IPS-NIHi11 (cell line): ENCODE measurements at places on chromosomes 11 and 22.

DNA sequence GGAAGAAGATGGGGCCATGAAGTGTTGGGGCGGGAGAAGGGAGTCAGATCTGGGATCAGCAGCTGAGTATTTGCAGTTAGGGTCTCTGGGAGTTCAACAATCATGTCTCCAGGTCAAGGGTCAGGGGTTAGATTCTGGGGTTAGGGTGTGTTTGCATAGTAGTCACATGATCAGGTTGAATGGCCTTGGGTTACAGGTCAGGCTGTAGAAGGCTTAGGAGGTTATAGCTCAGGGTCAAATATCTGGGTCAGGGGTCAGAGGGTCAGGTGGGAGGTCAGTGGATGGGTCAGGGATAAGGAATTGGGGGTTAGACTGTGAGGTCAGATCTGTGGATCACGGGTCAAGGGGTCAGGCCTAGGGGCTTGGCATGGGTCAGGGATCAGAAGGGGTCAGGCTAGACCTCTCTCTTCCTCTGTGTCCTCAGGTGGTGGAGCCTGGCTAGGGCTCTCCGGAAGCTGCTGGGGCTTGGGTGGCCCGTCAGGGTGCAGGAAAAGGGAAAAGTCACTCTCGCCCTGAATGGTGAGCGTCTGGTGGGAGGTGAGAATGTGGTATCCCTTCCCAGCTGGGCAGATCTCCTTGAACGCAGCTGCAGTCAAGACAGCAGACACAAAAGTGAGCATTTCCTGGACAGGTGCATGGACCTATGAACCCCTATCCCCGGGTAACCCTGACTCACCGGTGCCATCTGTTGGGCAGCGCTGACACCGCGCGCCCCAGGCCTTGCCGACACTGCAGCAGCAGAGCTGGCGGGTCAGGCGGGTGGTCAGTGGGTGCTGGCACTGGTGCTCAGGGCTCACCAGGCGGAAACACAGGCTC is 6.4 kb downstream of the LTBP3 start:
- no peak for DNase-seq

- DNase-seq, result no peak
Observed at GRCh38 chr22:27799015-27799826, 2.3 kb downstream of the MN1 start.

DNA sequence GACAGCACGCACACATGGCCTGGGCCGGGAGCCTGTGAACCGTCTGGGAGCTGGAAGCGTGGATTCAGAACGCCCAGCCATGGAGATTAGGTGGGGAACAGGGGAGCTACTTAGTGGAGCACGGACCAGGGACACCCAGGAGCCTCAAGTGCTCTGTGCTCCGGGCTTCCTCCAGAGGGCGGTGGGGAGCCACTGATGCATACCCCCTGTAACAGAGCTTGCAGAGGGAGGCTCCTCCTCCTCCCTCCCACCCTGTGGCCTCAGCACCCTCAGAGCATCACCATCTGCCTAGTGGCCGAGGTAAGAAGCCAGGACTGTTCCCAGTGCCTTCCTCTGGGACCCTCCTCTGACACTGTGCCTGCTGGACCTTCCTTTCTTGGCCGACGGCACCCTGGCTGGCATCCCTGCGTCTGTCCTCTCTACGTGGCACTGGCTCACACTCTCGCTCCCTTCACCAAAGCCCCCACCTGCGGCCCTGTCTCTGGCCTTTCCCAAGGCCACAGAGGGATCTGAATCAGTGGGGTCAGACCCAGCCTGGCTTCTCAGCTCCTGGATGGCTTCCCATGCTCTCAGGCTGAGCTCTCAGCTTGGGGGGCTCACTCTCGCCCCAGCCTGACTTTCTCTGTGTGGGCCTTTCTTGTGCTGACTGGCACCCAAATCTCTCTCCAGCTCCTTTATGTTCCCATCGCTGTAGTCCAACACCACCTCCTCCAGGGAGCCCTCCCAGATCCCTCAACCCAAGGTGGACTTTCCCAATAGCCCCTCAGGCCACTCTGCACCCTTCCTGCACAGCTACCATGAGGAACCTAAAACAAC is 780.9 kb downstream of the BRD1 start:
- peak; percentile 87 for DNase-seq

- DNase-seq, result no peak
Observed at GRCh38 chr11:45525393-45525792, 140.0 kb downstream of the CHST1 start.

DNA sequence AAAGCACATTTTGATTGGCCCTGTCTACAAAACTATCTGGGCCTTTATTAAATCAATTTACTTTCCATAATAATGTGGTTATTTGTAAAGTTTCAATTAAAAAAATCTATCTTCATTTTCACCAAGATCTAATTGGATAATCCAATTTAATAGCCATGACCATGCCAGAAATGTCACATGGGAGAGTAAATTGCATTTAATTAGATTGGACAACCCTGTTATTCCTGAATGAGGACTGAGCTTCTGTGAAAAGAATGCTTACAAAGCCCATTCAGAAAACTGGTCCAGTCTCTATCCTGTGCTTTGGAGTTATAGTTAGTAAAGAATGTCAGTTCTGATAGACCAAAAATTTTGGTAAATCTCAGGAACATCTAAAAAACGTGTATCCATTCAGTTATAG is 541.9 kb upstream of the ANO5 start:
- no peak for DNase-seq

DNA sequence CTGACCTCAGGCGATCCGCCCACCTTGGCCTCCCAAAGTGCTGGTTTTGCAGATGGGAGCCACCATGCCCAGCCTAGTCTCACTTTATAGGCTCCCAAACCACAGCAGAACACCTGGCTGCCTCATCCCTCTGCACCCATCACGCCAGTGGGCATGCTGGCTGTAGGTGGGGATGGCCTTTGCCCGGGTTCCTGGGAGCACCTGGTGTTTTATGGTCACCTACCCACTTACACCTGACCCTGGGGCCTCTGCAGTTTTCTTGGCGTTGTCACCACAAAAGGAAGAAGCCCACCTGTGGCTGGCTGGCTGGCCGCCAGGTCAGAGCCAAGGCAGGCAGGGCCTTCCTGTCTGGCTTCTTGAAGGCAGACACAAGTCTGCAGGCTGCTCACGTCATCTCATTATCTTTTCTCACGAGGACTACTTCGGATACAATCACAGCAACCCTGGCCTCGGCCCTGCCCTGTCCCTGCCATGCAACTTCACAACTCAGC is 8.2 kb downstream of the RRP7A start:
- no peak for DNase-seq

- peak; percentile 94 for DNase-seq
Observed at GRCh38 chr11:15941206-15941770, 415.1 kb downstream of the SOX6 start.

DNA sequence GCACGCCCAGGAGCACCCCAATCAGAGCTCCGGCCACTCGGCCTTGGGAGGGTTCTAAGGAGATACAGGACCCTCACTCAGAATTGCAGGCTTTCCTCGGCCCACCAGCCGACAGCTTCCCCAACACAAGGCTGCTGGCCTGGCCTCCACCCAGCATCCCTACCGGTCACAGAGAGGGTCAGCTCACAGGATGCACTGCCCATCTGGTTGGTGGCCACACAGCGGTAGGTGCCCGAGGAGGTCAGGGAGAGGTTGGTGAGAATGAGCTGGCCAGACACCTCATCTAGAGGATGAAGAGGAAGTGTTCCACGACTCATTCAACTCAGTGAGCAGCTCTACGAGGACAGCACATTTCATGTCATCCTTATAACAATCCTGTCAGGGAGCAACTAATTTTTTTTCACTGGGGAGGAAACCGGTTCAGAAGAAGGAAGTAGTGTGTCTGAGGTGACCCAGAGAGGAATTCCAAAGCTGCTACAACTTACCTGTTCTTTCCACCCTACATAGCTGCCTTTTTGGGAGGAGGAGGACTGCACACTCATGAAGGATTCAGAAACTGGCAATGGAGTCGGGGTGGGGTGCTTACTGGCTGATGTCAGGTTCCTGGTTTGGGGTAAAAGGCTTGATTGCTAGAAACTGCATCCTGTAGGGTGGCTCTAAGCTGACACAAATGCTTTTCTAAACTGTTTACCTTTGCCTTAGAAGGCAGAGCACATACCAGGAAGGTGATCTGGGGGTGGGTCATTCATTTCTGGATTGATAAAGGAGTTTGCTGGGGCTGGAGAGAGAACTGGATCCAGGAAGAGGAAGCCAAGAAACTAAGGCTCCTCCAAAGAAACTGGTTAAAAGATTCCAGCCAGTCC is 3.3 kb downstream of the VSIG2 start:
- no peak for DNase-seq

- DNase-seq, result no peak
Observed at GRCh38 chr11:110455718-110456117, 26.0 kb downstream of the FDX1 start.

- no peak for DNase-seq
Observed at GRCh38 chr11:18312012-18312411, 9.9 kb downstream of the HPS5 start.

DNA sequence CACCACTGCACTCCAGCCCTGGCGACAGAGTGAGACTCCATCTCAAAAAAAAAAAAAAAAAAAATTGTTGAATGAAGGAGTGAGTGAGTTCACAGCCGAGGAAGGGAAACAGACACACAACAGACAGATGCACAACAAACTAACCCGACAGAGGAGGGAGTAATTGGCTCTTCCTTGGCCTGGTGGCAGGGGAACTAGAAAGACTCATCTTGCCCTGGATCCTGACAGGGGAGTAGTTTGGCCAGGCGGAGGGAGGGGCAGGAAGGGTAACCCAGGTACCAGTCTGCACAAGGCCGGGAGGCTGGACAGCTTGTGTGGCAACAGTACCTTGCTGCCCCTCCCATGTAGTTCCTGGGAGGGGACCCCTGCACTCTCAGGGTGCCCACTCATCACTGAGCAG is 106.9 kb downstream of the KIAA1671 start:
- no peak for DNase-seq

- DNase-seq, result peak; percentile 40
Observed at GRCh38 chr11:117145393-117145761, 1.3 kb downstream of the PAFAH1B2 start.

DNA sequence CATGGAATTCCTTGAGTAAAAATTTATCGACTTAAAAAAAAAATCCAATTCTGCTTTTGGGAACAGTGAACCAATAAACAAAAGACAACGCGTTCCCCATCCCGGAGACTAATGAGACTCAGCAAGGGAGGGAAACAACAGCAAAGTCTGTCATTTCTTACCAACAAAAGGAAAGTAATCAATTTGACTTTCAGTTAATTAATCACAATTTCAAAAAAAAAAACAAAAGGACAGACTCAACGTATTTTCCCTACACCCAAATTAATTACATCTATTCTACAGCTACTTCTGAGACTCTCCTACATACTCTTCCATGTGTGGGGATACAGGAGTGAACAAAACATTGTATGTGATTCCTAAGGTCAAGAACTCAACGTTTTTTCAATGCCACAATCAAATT is 1.9 kb downstream of the RDX start:
- DNase-seq, result no peak

DNA sequence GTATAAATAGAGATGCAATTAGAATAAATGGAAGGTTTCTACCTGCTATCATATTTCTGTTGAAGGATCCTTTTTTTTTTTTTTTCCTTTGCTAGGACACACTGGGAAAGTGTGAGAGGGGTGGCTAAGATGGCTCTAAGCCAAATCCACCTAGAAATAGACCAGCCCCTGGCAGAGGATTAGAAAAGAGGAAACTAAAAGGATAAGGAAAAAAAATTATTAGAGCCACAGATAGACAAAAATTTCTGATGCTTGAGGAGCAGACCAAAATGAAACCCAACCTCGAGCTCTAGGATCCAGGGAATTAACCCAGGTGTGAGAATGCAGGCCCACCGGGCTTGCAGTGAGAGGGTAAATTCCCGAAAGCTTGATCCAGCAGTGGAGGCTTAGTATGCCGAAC is 262.3 kb downstream of the CADM1 start:
- DNase-seq, result no peak

DNA sequence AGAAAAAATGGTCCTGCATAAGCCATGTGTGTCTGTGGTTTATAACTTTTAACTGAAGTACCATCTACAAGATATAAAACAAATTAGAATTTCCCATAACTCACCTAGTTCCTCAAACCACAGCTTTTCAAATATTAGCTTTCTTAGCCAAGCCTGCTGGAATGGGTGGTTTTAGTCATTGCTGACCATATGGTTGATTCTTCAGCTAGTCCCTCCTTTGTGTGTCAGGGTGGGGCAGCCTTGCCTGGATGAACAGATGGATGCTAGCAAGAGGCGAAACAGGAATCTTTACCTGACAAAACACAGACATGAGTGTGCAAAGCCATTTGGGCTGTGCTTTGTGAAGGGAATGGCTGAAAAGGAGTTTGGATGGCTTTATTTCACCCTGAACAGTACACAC is 6.9 kb upstream of the B3GNT6 start:
- no peak for DNase-seq

DNA sequence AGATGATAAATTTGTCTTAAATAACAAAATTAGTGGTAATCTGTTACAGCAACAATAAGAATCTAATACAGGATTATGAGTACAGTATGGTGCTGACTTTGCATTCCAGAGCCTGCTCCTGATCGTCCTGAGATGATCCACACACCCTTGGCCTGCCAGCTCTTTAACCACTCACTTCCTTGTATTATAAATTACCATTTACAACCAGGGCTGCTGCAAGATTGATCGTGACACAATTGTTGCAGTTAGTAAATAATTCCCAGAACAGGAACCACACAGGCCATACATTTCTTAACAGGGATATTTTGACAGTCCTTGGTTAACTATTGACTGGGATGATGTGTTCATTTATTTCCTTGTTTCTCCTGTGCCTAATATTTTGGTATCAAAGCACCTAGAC is 3.8 kb upstream of the CBLIF start:
- DNase-seq, result no peak

DNA sequence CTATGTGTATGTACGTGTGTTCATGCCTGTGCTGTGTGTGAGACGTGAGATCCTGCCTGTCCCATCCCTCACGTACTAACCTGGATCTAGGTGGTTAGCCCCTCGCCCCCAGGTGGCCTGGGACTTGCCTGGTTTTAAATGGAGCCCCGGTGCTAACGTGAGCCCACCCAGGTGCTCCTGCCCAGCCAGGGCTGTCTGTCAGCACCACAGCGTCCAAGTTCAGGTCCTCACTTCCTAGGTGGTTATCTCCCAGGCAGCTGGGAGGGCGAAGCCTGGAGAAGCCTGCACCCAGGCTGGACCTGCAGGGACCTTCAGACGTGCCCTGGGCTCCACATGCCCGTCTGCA is 86.0 kb downstream of the KCNQ1 start:
- no peak for DNase-seq

DNA sequence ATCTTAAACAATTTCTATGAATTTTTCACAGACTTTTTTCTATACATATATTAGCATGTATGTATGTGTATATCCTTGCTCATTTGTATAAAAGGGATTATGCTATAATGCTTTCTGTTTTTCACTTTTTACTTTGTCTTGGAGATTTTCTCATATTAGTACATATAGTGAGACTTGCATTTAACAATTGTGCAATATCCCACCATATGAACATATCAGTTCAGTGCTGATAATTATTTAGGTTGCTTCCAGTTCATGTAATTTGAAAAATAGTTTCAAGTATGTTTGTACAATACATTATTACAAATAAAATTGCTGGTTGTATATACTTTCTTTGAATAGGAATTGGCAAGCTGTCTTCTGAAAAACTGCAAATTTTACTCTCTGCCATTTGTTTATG is 37.9 kb downstream of the HEPHL1 start:
- DNase-seq, result no peak

- no peak for DNase-seq
Observed at GRCh38 chr22:23677701-23677995, 13.2 kb upstream of the RGL4 start.
